MV-4-11 (cell line): ENCODE measurements at places on chromosomes 16 and 17.

- no peak for DNase-seq
Observed at GRCh38 chr16:2238838-2239675, 2.8 kb downstream of the DNASE1L2 start.

DNA sequence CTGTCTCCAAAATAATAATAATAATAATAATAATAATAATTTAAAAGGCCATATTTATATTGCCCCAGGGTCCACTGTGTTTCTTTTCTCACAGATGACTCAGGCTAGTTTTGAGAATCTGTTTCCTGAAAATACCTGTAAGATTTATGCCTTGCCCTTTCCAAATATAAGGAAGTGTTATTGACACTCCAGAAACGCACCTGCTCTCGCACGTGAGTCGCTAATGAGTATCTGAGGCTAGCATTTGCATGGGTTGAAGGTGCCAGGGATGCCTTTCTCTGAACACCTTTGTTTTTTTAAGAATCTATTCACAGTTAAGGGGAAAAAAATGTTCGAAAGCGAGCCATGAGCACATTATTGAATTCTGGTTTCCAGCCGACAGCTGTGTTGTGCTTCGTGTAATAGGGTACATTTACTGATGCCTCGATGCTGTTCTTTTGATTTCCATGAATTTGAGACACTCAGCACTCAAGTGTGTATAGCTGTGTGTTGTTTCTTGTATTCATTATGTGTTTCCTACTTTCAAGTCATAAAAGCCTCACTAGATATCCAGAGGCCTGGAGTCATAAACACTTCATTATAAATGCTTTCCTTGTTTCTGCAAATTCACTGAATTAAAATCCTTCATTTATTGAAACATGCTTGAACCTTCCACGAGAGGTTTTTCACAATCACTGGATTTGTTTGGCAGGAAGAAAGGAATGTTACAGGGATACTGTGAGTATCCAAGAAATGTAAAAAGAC lies 45.0 kb upstream of the NOL11 start:
- no peak for DNase-seq

DNA sequence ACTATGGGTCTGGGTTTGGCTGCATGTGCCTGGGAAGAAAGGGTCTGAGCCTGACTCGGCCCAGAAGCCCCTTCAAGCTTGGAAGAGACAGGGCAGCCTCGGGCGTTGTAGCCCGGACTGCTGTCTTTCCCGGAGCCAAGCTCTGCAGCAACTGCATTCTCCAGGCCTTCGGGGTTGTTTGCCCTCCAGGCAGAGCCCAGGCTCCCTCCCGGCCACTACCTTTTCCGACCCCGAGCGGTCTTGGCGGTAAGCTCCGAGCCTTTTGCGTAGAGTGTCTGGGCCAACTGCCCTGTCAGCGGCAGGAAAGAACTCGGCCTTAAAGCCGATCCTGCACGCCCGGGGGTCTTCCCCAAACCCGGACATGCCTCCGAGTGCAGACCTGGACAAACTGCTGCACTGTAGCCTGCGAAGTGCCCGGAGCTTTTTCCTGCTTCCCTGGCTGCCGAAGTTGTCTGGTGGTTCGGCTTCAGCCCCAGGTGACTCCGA lies 1.3 kb downstream of the LHX1 start:
- no peak for DNase-seq

- DNase-seq = no peak
Observed at GRCh38 chr17:16872351-16873173, 99.4 kb downstream of the TNFRSF13B start.

DNA sequence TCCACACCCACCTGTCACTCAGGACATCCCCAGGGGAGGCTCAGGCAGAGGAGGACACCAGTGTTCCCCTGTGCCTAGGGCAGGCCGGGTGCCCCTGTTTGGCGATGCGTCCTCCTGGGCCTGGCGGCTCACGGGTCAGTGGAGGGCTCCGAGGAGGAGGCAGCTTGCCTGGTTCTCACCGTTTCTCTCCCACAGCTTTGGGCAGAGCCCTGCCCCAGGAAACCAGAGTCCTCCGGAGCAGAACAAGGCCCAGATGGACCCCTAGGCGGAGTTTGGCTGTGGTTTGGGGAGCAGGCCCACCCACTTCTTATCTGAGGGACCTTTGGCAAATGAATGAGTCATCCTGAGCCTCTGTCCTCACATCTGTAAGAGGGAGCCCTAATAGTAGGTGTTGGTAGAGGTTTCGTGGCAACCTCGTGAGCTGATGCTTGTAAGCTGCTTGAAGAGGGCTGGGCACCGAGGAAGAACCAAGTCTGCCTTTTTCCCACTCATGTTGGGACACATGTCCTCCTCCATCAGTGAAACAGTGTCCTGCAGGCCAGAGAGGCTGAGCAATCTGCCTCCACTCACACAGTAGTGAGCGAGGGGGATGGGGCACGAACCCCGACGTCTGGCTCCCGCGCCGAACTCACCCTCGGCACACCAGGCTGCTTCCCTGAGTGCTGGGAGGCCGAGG lies 247.0 kb upstream of the CIBAR2 start:
- no peak for DNase-seq

GRCh38 chr17:36128411-36128978 lies 24.9 kb downstream of the CCL4 start:
- no peak for DNase-seq

- DNase-seq = no peak
Observed at GRCh38 chr17:80850817-80851216, 140.8 kb upstream of the CHMP6 start.
